GOT3 (cell line): ENCODE measurements at places on chromosomes 12 and 14.

DNA sequence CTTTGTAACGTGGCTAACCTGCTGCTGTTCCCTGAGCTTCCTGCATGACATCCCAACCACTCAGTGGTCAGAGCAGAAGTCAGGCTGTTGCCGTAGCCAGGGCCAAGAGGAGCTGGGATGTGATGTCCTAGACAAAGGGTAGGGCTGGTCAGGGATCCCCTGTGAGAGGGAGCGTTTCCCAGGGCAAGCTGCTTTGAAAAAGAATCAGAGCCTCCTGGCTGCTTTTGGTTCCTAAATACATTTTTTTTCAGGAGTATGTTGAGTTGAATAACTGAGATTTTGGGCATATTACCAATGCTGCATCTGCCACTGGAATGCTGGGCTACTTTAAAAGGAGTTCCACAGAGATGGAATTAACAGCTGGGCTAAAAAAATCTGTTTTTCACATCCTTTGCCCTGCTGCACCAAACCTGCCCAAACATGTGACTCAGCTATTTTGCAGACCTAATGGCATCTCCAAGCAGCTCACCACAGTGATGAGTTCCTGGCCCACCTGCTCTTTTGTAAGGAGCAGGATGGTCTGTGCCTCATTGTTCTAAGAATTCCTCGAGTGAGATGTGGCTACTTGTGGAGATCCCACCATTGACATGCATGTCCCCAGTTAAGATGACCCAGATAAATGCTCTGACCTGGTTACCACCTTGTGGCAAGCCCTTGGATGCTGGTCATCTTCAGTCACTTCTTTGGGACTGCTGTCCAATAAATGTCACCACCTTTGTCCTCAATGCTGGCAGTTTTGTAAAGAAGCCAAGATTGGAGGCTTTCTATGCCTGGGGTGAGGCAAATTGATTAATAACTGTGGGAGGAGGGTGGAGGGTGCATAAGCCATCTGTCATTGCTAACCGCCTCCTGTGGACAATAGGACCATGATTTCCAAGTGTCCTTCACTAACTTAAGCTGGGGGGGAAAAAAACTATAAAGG, 24.1 kb downstream of the ANKRD13A start:
- DNase-seq = no peak

GRCh38 chr12:77023501-77023900, 41.9 kb downstream of the E2F7 start:
- no peak for DNase-seq

DNA sequence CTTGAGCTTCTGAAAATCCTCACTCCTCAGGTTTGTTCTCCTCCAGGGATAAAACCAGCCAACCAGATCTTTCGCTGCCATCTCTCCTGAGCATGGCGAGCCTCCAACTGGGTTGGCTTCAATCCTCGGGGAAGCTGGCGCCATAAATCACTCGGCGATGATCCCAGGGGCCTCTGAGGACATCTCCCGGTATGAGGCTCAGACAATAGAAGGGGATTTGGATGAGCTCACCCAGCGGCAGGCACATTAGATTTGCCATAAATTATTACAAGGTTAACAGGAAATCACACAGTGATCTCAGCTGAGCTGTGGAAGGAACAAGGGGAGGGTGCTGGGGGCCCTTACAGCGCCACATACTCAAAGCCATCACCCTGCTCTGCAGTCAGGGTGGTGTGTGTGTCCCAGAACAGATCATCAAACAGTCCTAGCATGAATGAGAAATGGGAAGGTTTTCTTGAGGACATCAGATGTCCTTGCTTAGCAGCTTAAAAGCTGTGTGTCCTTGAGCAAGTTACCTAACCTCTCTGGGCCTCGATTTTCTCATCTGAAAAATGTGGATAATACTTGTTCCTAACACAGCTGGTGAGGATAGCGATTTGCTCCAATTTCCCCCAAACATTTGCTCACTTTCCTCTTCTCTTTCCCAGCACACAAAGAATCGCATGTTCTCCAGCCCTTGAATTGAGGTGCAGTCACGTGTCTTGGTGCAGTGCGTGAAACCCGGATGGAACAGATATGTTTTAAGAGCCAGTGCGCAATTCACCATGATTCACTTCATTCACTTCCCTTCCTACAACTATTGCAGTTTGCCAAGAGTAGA, 142.8 kb downstream of the SCARB1 start:
- no peak for DNase-seq

DNA sequence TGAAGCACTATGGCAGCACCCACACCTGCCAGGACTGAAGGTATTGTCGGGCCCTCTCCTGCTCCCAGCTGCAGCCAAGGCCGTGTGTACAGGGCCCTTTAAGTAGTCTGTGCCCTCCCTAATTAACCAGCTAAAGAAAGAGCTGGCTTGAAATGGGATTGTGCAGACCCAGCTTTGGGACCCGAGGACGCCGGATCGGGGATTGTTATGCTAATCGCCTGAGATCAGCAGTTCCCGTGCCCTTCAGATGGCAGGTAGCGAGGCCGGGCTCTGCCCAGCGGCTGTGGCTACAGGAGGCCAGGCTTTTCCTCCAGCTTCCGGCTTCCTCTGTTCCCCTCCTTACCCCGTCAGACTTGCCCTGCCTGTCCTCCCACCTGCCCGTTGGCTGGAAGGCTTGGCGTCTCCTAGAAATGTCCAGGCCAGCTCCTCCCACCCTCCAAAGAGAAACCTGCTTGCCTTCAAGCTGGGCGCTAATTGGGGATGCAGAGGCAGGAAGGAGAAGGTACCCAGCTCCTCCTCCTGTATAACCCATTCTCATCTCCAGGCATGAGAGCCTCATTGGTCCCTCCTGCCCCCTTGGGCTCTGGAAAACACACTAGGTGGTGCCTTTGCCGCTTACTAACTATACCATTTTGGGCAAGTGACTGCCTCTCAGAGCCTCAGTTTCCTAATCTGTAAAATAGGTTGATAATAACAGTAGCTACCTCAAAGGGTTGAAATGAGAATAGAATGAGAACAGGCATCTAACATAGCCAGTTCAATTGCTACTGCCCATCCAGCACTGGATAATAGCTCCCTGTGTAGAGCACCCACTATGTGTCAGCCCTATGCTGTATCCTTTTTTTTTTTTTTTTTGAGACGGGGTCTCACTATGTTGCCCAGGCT, 25.8 kb upstream of the MSI1 start:
- DNase-seq = no peak

DNA sequence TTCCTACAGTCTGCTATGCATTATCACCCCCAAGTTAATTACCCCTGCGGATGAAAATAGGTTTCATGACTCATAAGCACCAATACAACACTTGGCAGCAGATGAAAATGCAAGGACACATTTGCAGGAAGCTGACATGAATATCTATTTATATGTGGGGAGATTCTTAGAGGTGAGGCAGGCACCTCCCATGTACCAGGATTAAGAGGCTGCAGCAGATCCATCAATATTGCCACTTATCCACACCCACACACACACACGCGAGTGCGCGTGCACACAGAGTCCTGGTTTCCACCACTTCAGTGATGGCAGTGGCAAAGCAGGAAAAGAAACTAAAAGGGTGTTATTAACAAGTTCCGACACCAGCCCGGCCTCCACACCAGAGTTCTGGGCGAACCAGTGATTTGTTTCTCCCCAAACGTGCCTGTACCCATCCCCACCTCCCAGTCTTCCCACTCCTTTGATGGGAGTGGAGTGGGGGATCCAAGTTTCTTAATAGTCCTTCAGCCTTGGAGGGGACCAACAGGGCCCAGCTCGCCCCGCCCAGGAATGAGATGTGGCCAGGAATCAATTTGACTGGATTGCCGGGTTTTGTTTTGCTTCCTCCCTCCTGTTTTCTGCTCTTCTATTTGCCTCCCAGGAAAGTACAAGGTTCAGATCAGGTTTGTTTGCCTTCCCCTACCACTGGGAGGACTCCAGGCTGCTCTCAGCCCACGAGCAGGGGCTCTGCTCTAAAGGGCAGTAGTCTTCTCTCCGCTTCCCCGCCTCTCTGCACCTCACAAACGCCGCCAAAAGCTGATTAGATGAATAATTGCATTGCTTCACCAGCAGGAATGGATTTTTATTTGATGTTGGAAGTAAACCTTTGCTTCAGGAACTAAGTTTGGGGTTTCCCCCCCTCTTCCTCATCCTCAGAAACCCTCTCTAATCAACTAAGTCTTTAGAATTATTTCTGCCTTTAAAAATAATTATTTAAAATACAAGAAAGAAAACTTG, 5.2 kb downstream of the IRF2BPL start:
- no peak for DNase-seq

DNA sequence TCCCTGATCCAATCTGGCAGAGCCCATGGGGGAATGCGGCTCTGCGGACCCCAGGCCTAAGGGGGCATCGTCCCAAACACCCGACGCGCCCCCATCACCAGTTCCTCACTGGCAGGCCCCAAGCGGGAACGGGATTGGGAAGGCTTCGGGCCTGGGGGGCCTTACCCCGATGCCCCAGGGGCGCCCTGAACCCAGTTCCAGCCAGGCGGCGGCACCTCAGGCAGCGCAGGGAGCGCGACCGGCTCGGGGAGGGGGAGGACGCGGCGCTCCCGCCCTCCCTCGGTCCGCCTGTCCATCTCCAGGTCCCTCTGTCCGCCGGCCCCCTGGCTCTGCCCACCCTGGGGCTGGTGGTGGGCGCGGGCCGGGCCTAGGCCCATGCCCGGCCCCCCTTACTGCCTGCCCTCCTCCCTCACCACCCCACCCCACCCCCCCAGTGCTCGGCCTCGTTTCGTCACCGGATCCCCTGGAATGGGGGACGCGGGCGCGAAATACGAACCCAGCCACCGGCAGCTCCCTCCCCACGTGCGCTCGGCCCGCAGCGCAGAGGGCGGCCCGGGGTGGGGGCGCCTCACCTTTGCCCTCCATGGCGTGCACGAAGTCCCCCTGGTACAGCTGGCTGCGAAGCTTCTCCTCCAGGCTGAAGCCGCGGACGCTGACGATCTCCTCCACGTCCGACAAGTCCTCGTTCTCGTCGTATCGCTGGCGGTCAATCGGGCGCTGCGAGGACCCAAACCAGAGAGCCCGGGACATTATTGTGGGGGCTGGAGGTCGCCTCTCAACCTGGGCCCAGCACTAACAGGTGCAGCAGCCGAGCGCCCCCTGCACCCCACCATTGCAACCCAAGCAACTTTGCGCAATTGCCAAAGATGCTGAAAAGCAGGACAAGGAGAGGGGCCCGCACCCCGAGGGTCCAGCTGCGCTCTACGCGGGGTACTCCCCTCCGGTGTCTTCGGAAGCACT, 2.3 kb downstream of the KDM2B start:
- DNase-seq = no peak

- DNase-seq = no peak
Observed at GRCh38 chr12:49296836-49297694, 2.1 kb downstream of the PRPH start.

GRCh38 chr12:27289414-27289813, 43.2 kb upstream of the BMAL2 start:
- DNase-seq = no peak

DNA sequence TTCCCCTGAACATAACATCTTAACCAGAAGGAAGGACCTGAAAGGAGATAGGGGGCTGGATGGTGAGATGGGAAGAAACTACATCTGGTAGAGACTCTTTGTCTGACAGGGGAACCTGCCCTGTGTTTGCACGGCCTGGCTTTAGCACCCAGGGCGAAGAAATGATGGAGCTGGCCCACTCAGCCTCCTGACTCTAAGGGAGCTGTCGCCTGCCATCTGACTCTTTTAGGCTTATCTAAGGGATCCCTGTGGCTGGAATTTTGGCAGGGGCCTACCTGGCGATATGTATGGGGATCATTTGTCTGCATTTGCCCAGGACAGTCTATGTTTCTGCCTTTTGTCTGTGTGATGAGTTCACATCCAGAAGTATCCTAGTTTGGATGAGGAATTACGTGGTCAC, 15.6 kb upstream of the CACNA2D4 start:
- no peak for DNase-seq

DNA sequence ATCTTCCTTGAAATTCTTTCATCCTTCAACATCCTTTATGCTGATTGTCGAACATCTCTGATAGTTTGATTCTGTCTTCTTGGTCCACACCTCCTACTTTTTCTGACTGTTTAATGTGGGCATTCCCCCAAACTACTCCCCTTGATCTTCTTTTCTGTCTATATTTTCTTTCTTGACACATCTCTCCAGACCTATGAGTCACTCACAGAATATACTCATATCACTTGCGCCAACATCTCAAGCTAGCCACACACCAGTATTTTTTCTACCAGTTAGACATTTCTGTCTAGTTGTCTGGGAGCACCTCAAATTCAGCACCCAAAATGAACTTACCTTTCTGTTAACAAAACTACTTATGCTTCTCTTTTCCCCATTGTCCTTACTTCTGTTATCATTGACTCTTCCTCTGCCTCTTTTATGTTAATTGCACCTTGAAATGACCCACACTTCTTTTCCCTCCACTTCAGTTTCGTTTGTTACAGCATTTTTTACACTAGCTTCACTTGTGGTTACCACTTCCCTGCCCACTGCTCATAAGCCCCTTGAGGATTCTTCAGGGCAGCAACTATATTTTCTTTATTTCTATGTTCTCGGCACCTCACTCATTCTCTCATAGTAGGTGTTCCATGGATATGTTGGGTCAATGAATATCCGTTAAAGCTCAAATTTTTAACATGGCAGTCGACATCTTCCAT, 33.5 kb downstream of the TSHR start:
- DNase-seq = no peak

- no peak for DNase-seq
Observed at GRCh38 chr14:37083599-37083998, 88.8 kb downstream of the SLC25A21 start.

GRCh38 chr12:94183708-94184379, 35.5 kb downstream of the PLXNC1 start:
- no peak for DNase-seq

DNA sequence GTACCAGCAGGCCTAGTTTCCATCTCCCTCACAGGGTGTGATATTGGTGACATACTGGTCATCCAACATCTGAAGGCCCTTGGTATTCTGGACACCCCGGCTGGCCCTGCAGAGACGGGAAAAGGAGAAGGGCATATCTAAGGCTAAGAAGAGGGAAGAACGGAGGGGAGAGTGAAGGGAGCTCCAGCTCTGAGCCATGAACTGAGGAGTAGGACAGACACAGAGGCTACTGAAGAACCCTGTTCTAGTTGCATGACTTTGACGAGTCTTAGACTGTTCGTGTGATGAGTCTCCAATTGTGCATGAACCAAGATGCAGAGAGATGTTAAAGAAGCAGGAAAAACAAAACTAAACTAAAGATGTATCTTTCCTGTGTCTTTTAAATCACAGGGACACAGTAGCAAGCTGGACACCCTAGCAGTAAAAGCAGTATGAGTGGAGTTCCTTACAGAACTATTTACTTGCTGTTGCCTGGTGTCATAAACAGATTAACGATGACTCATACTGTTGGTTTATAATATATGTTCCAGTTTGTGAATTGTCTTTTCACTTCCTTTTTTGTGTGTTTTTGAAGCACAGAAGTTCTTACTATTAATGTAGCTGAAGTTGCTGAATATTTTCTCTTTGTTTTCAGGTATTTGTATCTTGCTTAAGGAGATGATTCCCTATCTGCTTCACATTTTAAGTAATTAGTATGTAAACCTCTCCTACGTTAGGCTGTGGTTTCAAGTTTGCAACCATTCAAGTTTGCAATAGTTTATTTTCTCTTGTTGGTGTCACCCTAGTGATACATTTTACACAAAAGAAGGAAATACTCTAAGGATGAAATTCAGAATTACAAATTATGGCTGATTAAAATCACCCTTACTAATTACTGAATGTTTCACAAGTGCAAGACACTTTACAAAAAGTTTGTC, 15.7 kb downstream of the FAR2 start:
- no peak for DNase-seq

- no peak for DNase-seq
Observed at GRCh38 chr14:64835431-64835830, 44.3 kb downstream of the SPTB start.

GRCh38 chr12:52162981-52163380, 28.8 kb downstream of the KRT80 start:
- no peak for DNase-seq
